Endothelial cell (in vitro differentiated cells): ENCODE measurements at places on chromosomes 12 and 14.

- no peak for DNase-seq
Measured at GRCh38 chr12:6288235-6288634, 22.2 kb upstream of the PLEKHG6 start.

- no peak for DNase-seq
Measured at GRCh38 chr12:53480491-53481442, 18.5 kb downstream of the MAP3K12 start.

DNA sequence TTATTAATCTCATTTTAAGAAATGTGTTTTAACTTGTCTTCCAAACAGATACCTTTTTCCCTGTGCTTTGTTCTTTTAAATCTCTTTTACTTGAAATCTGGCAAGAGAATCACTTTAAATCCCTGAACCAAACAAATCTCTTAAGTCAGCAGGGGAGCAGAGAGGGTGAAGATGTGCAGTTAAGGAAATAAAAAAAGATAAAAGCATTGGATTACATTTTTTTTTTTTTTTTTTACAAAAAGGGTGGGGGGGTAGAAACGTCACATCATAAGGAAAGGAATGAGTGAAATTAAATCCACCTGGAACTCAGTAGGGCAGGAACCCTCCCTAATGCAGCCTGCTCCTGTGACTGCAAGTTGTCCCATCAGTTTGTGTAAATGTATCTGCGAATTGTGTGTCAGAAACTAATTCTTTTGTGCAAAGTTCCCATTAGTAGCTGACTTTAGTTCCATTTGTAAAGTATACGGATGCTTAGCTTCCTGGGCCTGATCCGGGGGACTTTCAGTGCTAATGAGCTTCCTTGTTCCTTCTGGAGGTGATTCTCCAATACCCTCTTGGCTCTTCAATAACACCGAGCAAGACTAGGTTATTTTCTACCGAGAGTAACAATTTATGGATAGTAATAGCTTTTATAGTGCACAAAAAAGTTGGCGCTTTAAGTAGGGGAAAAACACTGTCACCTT lies 1.5 kb downstream of the TTC6 start:
- no peak for DNase-seq

GRCh38 chr12:50999093-50999492 lies 27.1 kb downstream of the SLC11A2 start:
- no peak for DNase-seq

DNA sequence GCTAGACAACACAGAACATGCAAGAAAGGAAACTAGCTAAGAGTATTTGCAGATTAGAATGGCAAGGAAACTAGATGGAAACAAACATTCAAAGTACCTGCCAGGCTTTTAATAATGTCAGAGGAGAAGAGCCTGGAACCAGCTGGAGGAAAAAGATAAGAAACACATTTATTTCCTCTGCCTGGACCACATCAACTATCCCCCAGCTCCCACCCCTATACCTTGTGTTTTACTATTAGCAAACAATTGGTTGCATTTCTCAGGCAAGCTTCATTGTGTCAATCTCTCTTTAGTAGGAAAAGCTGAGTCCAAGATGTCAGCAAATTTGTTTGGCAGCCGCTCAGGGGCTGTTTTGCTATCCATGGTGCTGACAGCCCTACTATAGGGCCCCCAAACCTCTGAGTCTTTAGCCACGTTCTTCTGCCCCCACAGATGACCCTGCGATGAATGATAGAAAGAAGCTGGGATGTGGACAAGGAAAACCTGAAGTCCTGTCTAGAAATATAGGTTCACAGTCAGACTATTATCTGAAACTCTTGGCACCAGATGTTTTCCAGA lies 11.6 kb upstream of the SYNDIG1L start:
- DNase-seq = peak; percentile 55

DNA sequence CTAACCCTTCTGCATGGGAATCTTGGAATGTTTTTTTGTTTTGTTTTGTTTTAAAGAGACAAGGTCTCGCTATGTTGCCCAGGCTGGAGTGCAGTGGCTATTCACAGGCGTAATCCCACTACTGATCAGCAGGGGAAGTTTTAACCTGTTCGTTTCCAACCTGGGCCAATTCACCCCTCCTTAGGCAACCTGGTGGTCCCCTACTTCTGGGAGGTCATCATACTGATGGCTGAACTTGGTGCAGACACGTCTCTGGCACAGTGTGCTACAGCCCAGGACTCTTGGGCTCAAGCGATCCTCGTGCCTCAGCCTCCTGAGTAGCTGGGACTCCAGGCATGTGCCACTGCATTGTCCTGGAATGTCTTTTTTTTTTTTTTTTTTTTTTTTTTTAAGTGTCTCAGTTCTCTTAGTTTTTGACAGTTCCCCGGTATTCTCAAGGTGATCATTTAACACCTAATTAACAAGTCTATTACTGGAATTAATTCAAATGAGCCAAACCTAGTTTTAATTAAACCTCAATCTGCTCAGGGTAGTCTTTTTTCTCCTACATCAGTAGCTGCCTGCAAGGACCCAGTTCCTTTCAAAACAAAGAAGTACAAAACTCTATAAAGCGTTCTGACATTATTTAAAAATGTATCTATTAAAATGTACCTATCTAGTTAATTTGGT lies 49.0 kb upstream of the ISM2 start:
- peak; percentile 10 for DNase-seq

DNA sequence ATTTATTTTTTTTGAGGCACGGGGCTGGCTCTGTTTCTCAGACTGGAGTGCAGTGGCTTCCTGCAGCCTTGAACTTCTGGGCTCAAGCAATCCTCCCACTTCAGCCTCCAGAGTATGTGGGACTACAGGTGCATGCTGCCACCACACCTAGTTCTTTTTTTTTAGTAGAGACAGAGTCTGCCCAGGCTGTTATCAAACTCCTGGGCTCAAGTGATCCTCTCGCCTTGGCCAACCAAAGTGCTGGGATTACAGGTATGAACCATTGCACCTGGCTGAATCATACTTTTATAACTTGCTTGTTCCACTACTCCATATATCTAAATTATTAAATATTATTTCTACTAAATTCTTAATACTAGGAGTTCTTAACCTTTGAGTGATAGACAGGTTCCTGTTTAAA lies 111.6 kb downstream of the BTG1 start:
- DNase-seq = no peak

- no peak for DNase-seq
Measured at GRCh38 chr14:22802860-22803686, 12.2 kb downstream of the SLC7A7 start.

DNA sequence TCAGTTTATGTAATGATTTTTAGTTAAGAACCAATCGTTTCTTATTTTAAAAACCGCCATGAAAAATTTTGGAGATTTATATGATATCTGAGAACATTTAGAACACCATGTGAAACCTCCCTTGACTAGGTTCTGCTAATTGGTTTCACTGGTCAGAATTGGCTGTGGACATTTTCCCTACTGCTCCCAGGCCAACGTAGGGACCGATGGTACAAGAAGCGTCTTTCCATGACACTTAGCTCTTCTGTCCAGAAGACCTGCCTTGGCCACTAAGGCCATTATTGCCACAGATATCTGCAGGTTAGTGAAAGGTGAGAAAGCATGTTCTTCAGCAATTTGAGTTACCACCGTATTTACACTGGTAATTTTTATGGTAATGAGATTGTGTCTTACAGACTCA lies 424.0 kb downstream of the TMEM117 start:
- no peak for DNase-seq

- peak; percentile 26 for DNase-seq
Measured at GRCh38 chr12:122079033-122079531, 526 bp downstream of the MLXIP start.

- no peak for DNase-seq
Measured at GRCh38 chr12:84756961-84757360, 155.6 kb downstream of the SLC6A15 start.

DNA sequence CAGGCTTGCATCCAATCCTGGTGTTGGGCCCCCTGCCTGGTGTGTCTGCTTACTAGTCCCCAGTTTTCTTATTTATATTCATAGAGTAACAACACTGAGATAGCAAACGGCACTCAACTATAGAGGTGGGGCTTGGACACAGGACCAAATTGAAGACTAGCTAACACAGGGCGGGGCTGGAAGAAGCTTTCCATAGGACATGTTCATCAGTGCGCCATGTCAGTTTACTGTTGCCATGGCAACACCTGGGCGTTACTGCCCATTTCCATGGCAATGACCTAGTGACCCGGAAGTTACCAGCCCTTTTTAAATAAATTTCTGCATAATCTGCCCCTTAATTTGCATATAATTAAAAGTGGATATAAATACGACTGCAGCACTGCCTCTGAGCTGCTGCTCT lies 275.5 kb upstream of the TMEM132C start:
- DNase-seq = no peak

GRCh38 chr14:24098927-24099813 lies 5.1 kb downstream of the PCK2 start:
- DNase-seq = no peak

DNA sequence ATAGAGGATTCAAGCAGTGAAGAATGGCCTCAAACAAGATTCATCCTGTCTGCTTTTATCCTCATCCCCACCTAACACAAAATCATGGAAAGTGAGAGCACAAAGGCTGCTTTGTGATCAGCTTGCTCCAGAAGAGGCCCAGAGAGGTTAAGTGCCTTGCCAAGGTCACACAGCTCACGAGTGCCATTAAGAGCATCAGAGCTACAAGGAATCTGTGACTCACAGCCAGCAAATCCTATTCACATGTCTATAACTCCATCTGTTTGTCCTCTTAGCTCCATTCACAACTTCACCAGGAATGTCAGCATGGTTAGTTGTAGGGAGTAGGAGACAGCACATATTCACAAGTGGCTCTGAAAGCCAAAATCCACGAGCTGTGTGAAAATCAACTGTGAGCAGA lies 79.8 kb downstream of the TTC9 start:
- DNase-seq = no peak

DNA sequence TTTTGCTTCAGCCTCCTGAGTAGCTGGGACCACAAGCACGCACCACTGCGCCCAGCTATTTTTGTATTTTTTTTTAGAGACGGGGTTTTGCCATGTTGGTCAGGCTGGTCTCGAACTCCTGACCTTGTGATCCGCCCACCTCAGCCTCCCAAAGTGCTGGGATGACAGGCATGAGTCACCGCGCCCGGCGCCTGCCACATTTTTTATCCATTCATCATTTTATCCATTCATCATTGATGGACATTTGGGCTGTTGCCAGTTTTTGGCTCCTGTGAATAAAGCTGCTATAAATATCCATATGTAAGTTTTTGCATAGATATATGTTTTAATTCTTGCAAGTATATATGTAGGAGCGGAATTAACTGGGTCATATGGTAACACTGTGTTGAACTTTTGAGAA lies 79.5 kb downstream of the DAAM1 start:
- DNase-seq = no peak

- DNase-seq = no peak
Measured at GRCh38 chr12:54870048-54870447, 15.7 kb downstream of the MUCL1 start.

- DNase-seq = no peak
Measured at GRCh38 chr12:91533366-91533765, 350.7 kb upstream of the DCN start.

DNA sequence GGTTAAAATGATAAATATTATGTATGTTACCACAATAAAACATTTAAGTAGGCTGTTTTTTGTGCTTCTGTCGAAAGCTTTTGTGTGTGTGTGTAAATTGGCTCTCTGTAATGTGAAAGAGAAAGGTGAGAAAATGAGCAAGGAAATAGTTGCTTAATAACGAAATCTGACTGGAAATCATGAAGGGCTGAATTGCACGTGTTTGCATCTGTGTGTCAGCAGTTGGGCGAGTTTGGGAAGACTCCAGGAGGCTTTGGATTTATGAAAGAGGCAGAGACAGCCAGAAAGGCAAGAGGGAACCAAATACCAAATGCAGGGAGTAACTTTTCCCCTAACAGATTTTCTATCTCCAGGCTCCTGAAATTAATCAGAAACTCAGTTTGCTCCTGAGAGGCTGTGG lies 47.2 kb upstream of the PLEKHG3 start:
- no peak for DNase-seq

- DNase-seq = no peak
Measured at GRCh38 chr12:19042221-19042620, 87.3 kb upstream of the PLEKHA5 start.

DNA sequence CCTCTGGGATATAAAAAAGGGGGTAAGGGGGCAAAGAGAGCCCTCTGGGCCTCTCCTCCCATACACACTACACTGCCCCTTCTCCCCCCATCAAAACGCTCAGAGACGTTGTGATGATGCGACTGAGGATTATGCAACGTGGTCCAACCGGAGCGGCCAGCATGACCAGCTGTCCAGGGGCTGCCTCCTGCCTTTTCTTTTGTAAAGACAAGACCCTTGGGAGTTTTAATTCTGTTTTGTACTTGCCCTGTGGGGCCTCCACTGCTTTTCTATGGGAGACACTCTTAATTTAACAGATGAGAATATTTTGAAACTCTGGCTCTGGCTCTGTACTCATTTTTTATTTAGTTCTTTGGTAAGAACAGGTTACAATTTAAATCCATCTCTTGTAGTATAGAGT lies 7.2 kb downstream of the MBD6 start:
- no peak for DNase-seq

- no peak for DNase-seq
Measured at GRCh38 chr12:111181143-111181726, 187.7 kb downstream of the PHETA1 start.

DNA sequence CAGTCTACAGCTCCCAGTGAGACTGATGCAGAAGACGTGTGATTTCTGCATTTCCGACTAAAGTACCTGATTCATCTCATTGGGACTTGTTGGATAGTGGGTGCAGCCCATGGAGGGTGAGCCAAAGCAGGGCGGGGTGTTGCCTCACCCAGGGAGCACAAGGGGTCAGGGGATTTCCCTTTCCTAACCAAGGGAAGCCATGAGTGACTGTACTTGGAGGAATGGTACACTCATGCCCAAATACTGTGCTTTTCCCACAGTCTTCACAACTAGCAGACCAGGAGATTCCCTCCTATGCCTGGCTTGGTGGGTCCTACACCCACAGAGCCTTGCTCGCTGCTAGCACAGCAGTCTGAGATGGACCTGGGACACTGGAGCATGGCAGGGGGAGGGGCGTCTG lies 21.0 kb upstream of the ABCC9 start:
- no peak for DNase-seq

GRCh38 chr12:63994704-63995103 lies 150.2 kb downstream of the SRGAP1 start:
- DNase-seq = no peak

DNA sequence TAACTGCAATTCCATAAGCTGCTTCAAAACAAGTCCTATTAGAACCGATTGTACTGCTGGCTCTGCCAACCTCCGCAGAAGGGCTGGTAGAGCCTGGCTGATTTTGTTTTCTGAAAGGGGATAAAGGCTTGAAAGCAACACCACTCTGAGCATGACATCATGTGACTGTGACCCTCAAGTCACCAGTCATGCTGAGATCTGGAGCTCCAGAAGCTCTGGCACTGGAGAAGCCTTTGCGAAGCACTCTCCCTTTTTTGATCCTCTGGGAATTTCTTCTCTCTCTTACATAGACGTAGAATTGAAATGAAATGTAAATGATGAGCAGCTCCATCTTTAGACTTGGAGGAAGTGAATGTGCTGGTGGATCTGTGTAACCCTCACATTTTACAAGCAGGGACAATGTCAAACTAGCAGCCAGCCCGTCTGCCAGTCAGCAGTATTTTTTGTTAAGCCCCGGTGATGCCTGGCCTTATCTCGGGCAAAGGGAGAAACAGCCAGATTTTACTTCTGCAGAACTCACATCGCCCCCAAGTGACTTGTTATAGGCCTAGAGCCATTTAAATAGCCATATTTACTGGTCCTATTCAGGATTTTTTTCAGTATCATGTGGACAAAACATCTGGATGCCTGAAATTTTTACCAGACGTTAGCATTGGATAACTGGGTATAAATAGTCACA lies 112.1 kb upstream of the NPAS3 start:
- no peak for DNase-seq

GRCh38 chr12:72141381-72141780 lies 130.8 kb upstream of the TRHDE start:
- DNase-seq = no peak

GRCh38 chr12:50988051-50988450 lies 35.7 kb downstream of the HIGD1C start:
- DNase-seq = no peak
